Testis (tissue), 5 donors: ENCODE measurements at places on chromosomes 12 and 14.

DNA sequence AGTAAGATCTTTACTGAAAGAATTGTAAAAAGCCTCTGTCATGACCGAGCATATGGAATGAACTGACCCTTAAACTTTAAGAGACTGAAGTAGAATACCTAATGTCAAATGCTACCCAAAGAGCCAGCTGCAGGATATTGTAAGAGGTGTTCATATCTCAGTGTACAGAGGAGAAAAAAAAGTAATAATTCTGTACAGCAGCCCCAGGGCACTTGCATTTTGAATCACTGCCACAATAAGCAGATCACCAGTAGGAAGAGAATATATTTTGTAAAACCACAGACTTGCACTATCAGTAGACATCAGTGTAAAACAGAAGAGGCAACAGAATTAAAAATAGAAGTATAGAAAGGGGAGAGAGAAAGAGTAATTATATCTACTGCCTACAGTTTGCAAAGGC lies 162.6 kb downstream of the PPFIA2 start:
- no peak for DNase-seq
- no peaks in the 10 kb centered on the region for H3K4me1 ChIP-seq
- no peak overlapping the region for H3K4me3 ChIP-seq
- H3K36me3 ChIP-seq = no peaks in the 10 kb centered on the region
- no peaks in the 10 kb centered on the region for H3K27me3 ChIP-seq

- H3K27ac ChIP-seq = no peak overlapping the region
- no peak overlapping the region for H3K4me3 ChIP-seq
- DNase-seq = no peak
- H3K4me1 ChIP-seq = peaks cover 7% of the 10 kb centered on the region
- H3K36me3 ChIP-seq = no peaks in the 10 kb centered on the region
These were observed 230.5 kb downstream of the AKAP6 start for GRCh38 chr14:32559590-32559989.

GRCh38 chr14:34254031-34254430 lies 208.0 kb downstream of the SPTSSA start:
- no peak for DNase-seq
- no peak overlapping the region for H3K4me3 ChIP-seq
- no peaks in the 10 kb centered on the region for H3K36me3 ChIP-seq
- no peaks in the 10 kb centered on the region for H3K4me1 ChIP-seq

DNA sequence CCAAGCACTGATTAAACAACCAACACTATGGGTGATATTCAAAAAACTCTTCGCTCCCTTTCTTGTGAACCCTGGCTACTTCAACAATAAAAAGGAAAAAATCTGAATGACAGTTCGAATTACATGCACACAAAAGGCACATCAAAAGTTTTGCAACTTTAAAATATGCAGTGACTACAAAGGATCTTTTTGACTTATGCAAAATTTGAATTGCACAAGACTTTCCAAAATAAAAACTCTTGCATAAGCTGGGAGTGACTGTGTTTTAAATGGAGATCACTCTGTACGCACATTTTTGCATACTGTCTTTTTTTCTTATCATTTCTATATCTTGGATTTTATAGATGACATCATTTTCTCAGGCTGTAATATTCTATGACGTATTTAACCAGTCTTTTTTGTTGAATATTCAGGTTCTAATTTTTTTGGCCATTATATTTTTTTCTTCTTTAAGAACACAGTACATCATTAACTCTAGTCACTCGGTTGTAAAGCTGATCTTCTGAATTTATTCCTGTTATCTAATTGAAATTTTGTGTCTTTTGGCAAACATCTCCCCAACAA lies 667.6 kb upstream of the TBX3 start:
- no peak for DNase-seq
- H3K27ac ChIP-seq = no peak overlapping the region
- no peaks in the 10 kb centered on the region for H3K4me1 ChIP-seq

DNA sequence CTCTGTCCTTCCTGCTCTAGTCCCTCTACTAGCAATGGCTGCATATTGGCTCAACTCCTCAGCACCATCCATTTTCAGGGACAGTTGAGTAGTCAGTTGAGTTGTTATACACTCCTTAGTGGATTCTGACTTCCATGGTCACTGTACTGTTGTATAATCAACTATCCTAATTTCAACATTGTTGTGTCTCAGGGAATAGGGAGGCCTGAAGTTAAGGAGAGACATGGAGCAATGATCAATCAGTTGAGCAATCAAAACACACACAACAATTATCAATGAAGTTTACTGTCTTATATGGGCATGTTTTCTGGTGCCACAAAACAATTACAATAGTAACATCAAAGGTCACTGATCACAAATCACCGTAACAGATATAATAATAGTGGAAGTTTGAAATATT lies 255.9 kb downstream of the KCNC2 start:
- H3K27me3 ChIP-seq = no peaks in the 10 kb centered on the region
- H3K4me3 ChIP-seq = no peak overlapping the region
- H3K36me3 ChIP-seq = no peaks in the 10 kb centered on the region
